ENCODE measurements at places on chromosomes 6 and 20.

GRCh38 chr20:11372876-11373790 lies 544.6 kb upstream of the BTBD3 start:
- DNase-seq = no peak

DNA sequence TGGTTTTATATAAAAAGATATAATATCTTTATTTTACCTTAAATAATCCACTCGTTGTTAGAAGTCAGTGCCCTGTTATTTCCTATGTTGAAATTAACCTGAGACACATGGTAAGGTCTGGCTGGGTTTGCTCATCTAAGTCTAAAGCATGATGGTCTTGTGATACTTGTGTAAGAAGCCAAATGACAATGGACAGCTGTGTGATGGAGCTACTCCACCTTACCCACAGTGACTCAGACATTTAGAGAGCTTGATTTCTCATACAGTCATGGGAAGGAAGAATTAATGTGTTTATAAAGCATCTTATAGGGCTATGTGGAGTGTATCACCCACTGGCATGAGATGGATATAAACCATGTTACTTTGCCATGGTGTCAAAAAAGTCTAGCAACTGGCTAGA lies 11.7 kb downstream of the CTCFL start:
- DNase-seq = no peak

- DNase-seq = no peak
Measured at GRCh38 chr6:112466373-112467151, 119.4 kb downstream of the RFPL4B start.

- no peak for DNase-seq
Measured at GRCh38 chr6:99912657-99913056, 81.4 kb downstream of the MCHR2 start.

- DNase-seq = no peak
Measured at GRCh38 chr6:13428583-13429405, 58.6 kb downstream of the GFOD1 start.

Data from stimulated activated CD8-positive, alpha-beta memory T cell treated with anti-CD3 and anti-CD28 coated beads, Interleukin-12 subunit alpha, Interleukin-12 subunit beta, amount 100 ng/mL, for 1 hour (primary cell).